ENCODE measurements at places on chromosomes 2 and 18.

- no peak for DNase-seq
Observed at GRCh38 chr2:151306621-151307020, 17.2 kb upstream of the NMI start.

GRCh38 chr2:240797500-240797895 lies 22.5 kb downstream of the KIF1A start:
- DNase-seq = no peak

DNA sequence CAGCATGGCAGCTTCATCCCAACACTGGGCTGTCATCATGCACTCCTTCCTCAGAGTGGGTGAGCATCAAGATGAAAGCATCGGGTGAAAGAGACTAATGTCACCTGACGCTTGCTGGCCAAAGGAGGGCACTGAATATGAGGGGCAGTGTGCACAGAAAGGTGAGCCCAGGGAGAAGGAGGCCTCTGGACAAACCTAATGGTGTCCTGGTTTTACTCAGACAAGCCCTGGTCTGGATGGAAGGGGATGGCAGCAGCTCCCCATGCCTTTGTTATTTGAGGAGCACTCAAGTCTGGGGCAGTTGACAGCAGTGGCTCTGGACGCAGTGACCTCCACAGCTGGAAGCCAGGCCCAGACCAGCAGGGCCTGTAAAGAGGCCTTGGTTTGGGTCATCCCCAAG lies 209.7 kb downstream of the SMAD2 start:
- DNase-seq = no peak

- DNase-seq = no peak
Observed at GRCh38 chr2:10277293-10278028, 25.2 kb upstream of the HPCAL1 start.

DNA sequence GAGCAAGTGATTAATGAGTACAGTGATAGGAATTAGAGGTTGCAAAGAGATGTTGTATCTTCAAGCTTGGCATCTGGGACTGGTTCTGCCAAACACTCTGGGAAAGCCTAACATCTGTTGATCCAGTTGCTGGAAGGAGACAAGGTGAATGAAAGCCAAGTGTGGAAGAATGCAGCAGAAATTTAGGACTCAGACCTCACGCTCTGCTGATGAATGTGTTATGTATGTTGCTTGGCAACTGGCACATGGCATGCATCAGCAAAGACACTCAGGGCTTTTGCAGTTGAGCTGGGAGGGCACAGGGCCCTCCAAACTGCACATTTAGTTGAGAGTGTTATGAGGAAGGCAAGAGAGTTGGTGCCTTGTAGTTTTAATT lies 105.5 kb downstream of the COLEC12 start:
- no peak for DNase-seq

GRCh38 chr2:174597009-174597344 lies 627 bp downstream of the WIPF1 start:
- DNase-seq = no peak

- no peak for DNase-seq
Observed at GRCh38 chr2:135175177-135175576, 123.1 kb downstream of the RAB3GAP1 start.

GRCh38 chr2:123514613-123515207 lies 510.4 kb upstream of the CNTNAP5 start:
- no peak for DNase-seq

DNA sequence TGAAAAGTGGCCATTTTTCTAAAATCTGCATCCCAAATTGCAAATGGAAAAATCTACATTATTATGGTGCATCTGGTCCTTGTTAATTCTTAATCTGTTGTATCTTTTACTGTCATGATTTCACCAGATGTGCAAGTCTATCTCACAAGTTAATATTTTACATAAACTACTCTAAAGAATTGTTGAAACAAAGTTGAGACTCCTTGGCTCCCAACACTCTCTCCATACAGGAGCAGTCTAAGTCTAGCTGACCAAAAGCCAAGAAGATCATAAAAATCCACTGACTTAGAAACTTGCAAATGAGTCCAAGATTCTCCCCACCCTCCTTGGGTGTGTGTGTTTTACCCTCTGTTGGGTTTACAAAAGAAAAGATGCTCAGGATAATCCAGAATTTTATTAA lies 85.1 kb downstream of the NCKAP5 start:
- DNase-seq = no peak

GRCh38 chr2:26623541-26624495 lies 17.3 kb downstream of the CIB4 start:
- no peak for DNase-seq

GRCh38 chr2:101040761-101041160 lies 38.7 kb downstream of the RPL31 start:
- DNase-seq = no peak

- DNase-seq = no peak
Observed at GRCh38 chr2:166632616-166633015, 138.6 kb upstream of the SCN7A start.

DNA sequence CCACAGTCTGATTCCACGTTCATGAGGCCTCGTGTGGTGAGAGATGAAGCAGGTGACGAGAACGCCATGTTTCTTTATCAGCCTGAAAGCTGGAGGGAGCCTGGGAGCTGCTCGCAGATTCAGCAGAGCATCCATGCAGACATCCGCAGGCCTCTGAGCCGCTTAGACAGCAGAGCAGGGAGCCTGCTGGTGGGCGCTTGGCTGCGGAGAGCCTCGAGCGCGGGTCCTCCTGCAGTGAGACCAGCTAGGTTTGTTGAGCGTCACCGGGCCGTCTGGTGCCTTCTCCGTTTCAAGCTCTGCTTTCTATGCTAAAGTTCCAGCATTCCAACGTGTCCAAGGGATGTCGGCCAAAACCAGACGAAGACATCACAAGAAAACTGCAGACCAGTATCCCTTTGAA lies 27.6 kb downstream of the CTDP1 start:
- no peak for DNase-seq

DNA sequence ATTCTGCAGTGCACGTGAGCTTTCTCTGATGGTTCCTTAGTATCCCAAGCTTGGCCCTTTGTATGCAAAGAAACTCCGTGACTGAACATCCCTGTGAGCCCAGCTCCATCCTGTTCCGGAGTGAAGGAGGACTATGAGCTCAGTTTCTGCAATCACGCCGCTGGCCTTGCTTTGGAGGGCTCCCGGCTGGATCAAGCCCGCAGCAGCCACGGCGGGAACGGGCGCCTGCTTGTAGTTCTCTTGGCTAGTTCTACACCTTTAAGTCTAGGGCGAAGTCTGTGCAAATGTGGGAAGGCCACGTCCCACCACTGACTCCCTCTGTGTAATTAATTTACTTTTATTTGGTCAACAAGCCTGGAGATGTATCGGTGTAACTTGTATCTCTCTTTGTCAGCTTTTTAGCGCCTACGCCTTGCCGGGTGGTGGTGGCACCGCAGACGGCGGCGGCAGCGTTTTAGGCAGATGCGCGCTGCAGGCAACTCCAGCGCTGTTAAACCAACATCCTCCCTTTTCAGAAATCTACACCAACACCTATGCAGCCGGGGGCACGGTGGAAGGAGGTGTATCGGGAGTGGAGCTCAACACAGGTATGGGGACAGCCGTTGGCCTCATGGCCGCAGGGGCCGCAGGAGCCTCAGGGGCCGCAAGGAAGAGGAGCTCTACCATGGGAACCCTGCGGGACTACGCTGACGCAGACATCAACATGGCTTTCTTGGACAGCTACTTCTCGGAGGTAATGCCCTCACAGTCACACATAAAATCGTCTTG lies 34.3 kb downstream of the DSG4 start:
- DNase-seq = no peak

DNA sequence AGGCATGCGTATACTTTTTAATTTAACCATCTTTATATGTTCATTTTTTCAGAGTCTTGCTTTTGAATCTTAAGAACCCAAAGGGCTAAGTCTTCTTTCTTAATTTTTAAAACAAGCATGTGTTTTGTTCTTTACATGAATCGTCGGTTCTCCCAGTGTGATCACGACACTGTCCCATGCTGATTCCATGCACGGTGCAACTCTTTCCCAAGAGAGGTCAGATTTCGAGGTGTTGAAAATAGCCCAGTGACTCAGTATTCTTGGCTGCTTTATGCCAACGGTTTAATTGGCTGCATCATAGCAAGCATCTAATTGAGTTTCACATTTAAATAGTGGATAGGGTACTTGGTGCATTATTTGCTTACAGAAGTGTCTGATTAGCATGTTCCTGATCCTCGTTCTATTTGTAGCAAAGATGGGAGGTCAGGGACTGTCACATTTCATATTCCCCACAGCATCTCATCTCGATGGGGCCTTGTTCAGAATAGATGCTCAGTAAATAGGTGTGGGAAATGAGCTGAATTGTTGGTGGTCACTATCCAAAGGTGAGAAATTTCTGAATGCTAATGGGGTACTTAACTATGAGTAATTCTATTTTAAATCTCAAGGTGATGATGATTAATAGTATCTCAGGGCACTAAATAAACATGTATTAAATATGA lies 2.8 kb downstream of the NPAS2 start:
- DNase-seq = no peak

- DNase-seq = no peak
Observed at GRCh38 chr2:101193033-101193626, 41.9 kb upstream of the TBC1D8 start.

DNA sequence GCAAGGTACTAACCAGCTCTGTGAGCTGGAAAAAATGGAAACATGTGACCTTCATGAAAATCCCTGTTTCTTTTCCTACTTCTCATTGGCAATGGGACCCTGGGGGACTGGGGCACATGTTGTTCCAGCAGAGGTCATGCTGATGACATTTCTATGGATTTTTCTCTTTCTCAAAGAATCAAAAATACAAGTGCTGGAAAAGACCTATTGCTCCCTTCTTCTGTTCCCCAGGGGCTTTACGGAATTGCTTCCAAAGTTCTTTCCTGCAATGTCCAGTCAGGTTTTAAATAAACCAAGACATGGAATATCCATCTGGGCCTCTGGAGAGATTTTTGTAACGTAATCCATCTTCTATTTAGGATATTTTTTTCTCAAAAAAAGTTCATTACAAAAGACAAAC lies 1006.1 kb upstream of the CELF4 start:
- DNase-seq = no peak

- no peak for DNase-seq
Observed at GRCh38 chr18:75139226-75139911, 69.6 kb downstream of the PTGR3 start.

GRCh38 chr2:207771421-207771820 lies 1.7 kb upstream of the FZD5 start:
- DNase-seq = no peak

DNA sequence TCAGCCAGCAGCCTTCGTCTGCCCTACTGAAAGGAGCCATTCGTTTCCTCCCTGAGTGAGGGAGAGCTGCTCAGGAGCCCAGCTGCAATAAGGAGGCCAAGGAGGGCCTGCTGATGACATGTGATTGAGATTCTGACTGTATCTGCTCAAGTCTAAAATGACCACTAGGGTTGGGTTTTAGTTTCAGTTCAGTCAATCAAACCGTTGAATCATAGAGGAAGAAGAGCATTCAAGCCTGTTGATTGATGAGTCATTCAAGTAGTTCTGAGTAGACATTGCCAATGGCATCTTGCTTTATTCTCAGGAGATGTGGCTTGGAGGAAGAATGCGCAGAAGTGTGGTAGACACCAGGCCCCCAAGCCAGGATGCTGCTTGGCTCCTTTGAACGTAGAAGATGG lies 19.9 kb upstream of the BCL2L11 start:
- DNase-seq = no peak

- DNase-seq = no peak
Observed at GRCh38 chr2:217847115-217847514, 155.7 kb downstream of the TNS1 start.

GRCh38 chr18:2512059-2512458 lies 59.2 kb downstream of the METTL4 start:
- DNase-seq = no peak

- DNase-seq = no peak
Observed at GRCh38 chr2:39326644-39327043, 82.9 kb upstream of the CDKL4 start.

- DNase-seq = no peak
Observed at GRCh38 chr18:58188996-58189395, 145.0 kb downstream of the NEDD4L start.

GRCh38 chr2:14587119-14587518 lies 45.4 kb upstream of the LRATD1 start:
- no peak for DNase-seq

DNA sequence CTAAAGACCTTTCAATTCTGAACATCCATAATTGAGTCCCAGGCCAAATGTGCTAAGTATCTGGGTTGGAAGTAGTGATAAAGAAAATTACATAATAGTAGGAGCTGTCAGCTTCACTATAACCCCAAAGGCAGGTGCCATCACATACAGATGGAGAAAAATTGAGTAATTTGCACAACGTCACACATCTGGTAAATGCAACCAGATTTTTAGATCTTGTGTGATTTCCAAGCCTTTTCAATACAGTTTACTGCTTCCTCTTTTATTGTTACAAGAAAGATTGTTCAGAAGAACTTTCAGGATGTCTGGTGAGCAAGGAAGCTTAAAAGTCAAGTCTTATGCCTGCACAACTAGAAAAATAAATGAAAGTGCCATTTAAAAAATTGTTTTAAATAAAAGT lies 62.3 kb downstream of the UBE2E3 start:
- DNase-seq = no peak

DNA sequence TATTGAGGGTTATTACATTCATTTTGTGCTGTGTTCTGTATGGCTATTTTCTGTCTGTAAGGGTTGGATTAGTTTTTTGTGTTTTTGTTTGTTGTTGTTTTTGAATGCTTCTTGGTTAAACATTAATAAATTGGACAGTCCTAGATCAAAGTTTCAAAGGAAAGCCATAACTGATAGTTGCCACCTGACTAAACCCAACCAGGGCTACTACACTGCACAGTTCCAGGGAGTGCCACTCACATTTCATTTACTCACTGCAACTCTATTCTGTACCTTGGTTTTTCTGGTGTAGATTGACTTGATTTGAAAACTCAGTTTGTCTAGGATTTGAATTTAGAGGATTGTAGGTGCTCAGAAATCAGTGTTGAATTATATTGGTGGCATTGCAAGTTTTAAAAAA lies 6.4 kb downstream of the MYL12B start:
- DNase-seq = no peak

DNA sequence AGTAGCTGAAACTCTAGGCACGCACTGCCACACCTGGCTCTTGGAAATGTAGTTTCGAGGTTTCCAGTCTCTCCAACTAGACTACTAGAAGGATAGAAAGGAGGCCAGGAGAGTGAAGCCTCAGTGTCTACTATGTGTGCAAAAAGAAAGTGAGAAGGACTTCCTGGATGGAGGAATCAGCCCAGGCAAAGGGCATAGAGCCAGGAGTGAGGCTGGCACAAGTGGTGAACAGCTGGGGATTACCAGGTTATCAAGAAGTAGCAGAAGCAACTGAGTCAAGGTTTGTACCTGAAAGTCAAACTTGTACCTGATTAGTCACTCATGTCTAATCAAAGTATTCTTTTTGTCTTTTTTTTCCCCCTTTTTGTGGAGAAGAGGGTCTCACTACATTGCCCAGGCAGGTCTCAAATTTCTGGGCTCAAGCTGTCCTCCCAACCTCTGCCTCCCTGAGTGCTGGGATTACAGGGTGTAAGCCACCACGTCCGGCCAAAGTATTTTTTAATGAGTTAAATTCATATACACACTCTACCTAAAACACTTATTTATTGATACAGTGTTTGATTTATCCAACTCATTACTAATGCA lies 8.7 kb upstream of the FZD5 start:
- DNase-seq = no peak

- DNase-seq = no peak
Observed at GRCh38 chr18:66754335-66754734, 150.4 kb upstream of the CDH19 start.
